ENCODE measurements at places on chromosomes 5 and 9.
A peak's percentile ranks its signal among the peaks of the same experiment; 100 is the strongest.

- DNase-seq = no peak
Measured at GRCh38 chr5:111075520-111075919, 4.0 kb downstream of the TSLP start.

GRCh38 chr5:127923804-127924570, 159.6 kb upstream of the SLC12A2 start:
- DNase-seq = no peak

GRCh38 chr5:9058666-9059065, 487.2 kb downstream of the SEMA5A start:
- DNase-seq = no peak

DNA sequence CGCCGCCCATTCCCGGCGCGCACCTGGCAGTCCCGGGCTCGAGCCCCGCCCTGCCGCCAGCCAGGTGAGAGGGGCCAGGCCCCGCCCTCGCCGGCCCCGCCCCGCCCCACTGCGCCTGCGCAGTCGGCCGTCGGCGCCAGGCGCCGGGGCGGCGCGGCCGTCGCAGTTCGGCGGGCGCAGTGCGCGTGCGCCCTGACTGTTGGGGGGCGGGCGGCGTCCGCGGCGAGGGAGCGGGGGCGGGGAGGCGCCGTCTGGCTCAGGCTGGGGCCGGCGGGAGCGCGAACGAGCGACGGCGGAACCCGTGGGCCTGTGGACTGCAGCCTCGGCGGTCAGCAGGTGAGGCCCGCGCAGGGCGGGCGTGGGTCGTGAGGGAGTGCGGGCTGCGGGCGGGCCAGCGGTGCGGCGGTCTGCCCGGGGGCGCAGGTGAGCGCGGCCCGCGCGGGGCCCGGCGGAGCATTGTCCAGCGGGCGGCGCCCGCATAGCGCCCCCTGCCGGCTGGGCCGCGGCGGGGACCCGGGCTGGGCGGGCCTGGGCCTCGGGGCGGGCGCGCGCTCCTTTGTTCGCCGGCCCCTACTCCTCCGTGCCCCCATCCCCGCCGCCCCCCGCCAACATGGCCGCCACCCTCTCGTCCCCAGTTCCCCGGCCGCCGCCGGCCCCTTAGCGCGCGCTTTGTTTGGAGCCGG, at the start of gene SPIN1:
Gene SPIN1 (plus strand): TSS at position 242 of the 683 bp plus-strand sequence. CDS start 38,096 bp downstream, outside the sequence.
- DNase-seq = peak; percentile 90

GRCh38 chr5:10363519-10364185, 10.2 kb downstream of the MARCHF6 start:
- no peak for DNase-seq

- peak; percentile 74 for DNase-seq
Measured at GRCh38 chr9:124793015-124793541, 16.1 kb downstream of the OLFML2A start.

GRCh38 chr5:91110686-91111085, 272.4 kb downstream of the ARRDC3 start:
- peak; percentile 61 for DNase-seq

DNA sequence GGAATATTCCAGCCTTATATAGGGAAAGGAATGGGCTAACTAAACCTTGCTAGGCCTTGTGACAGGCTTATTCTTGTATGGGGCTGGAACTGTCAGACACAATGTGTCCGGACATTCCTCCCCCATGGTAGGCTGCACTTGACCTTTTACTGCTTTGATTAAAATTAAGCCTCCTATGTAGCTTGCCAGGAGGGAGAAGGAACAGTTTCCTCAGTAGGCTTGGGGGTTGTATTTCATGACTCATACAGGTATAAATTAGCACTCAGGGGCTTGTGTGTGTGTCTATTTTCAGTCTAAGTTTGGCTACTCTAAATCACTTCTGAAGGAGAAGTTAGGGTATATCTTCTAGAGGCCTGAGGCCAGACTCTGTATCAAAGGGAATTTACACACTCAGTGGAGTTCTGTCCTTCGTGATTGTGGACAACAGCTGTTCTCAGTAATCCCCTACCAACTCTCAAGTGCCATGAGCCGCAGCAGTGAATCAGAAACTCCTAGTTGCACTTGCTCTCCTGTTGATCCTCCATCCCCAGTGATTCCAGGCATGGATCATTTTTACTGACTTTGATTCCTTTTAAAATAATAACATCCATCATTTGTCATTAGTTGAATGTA, 16.4 kb downstream of the ADAMTS16 start:
- no peak for DNase-seq

GRCh38 chr5:112551419-112552032, 132.4 kb upstream of the EPB41L4A start:
- peak; percentile 47 for DNase-seq

DNA sequence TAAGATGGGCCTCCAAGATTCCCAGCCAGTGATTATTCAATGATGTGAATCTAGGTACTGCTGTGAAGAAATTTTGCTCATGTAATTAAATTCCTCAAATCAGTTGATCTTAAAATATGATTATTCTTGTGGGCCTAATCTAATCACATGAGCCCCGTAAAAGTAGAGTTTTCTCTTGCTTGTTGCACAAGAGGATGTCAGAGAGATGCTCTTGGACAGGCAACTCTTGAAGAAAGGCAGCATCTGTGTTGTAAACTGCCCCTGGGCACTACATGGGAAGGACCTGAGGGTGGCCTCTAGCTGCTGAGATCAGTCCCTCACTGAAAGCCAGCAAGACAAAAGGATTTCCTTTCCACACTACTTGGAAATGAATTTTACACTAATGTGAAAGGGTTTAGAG, 132.9 kb downstream of the TRPM3 start:
- DNase-seq = no peak

GRCh38 chr5:58117542-58117941, 342.3 kb downstream of the PLK2 start:
- DNase-seq = no peak

- no peak for DNase-seq
Measured at GRCh38 chr9:35930521-35930920, 21.2 kb downstream of the SPAAR start.

GRCh38 chr5:143850050-143850683, 38.2 kb downstream of the HMHB1 start:
- DNase-seq = no peak

- no peak for DNase-seq
Measured at GRCh38 chr9:91720313-91720712, 229.7 kb downstream of the ROR2 start.

- DNase-seq = no peak
Measured at GRCh38 chr5:31516802-31517201, 15.1 kb downstream of the DROSHA start.

DNA sequence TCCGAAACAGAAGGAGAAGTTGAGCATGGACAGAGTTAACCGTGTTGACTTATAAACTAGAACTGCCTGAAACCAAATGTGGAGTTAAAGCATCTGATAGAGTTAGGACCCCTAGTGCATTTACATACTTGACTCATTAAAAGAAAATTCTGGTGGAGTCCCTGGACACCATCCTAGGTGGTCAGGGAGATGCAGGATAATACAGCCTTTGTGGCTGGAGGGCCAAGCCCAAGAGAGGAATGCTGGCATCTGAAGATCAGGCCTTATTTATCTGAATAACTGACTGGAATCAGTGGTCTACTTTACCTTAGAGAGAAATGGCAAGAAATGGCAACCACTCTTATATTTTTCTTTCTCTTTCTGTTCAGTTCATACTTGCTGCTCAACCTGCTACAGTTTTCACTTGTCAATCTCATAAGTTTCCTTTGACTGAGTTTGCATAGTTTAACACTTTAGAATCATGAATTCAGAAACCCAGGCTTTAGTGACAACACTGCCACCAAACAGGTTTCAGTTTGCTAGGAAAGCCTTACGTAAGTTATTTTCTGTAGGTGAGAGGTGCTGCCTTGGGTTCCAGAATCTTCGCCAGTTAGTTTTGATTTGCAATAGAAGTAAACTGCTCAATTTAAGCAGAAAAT, 10.2 kb downstream of the CMYA5 start:
- no peak for DNase-seq

DNA sequence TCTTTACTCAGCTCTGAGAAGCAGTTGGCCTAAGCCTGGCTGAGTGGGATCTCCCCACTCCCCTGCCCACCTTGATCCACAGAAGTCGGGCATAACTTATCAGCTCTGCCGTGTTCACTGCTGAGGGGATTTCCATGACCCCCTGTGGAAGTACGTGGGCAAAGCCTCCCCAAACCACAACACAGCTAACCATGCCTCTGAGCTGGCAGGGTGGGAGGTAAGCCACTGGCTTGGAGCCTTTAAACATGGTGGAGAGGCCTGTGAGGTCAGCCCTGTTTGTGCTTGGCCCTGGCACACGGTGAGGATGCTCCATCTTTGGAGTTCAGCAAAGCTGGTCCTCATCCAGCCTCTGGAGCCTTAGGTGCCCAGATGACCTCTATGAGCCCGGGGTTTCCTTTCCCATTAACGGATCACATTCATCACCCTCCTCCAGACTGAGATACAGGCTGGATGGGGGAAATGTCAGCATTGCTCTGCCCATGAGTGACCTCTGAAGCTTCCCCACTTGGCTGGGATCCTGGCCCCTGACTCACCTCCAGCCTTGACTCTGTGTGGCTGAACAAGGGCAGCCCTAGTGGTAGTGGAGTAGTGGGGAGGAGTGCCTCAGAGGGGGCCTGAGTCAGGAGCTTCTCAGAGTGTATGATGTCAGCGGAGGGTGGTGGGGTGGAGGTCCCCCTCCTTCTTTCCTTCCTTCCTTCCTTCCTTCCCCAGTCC, 6.2 kb downstream of the PDLIM4 start:
- DNase-seq = no peak

GRCh38 chr5:90747175-90747574, 188.6 kb downstream of the ADGRV1 start:
- DNase-seq = no peak

GRCh38 chr5:102668220-102668932, 86.7 kb upstream of the PAM start:
- no peak for DNase-seq

GRCh38 chr5:106451998-106452397, 1218.7 kb downstream of the EFNA5 start:
- DNase-seq = no peak

DNA sequence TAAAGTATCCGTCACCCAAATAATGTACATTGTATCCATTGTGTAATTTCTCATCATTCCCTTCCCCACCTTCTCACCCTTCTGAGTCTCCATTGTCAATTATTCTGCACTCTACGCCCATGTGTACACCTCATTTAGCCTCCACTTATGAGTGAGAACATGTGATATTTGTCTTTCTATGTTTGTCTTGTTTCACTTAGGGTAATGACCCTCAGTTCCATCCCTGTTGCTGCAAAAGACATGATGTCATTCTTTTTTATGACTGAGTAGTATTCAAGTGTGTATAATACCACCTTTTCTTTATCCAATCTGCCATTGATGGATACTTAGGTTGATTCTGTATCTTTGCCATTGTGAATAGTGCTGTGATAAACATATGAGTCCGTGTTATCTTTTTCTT, 4.9 kb upstream of the SPATA31C2 start:
- no peak for DNase-seq

DNA sequence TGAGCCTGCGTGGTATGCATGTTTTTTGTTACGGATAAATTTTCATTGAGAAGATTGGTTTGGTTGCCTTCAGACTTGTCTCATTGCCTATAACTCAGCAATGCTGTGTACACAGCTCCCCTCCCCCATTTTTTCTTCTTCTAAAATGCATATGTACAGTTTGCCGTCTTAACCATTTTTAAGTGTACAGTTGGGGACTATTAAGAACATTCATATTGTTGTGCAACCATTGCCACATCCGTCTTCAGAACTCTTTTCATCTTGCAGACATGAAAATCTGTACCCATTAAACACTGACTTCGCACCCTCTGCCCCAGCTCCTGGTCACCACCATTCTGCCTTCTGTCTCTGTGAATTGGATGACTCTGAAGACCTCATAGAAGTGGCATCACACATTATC, 6.2 kb downstream of the EXOC3 start:
- DNase-seq = no peak

- no peak for DNase-seq
Measured at GRCh38 chr5:172038167-172038566, 31.7 kb upstream of the FBXW11 start.

DNA sequence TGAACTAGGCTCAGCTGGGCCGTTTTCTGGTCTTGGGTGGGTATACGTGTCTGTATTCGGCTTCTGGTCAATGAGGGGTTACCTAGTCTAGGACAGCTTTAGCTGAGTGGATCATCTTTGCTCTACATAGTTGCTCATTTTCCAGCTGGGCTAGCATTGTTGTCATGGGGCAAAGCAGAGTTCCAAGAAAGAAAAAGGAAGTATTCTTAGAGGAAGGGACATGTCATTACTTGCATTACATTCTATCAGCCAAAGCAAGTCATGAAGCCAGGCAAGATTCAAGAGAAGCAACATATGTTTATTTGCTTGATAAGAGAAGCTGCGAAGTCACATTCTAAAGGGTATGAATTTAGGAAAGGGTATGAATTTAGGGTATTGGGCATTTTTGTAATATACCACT, 396.5 kb downstream of the ZNF608 start:
- no peak for DNase-seq

DNA sequence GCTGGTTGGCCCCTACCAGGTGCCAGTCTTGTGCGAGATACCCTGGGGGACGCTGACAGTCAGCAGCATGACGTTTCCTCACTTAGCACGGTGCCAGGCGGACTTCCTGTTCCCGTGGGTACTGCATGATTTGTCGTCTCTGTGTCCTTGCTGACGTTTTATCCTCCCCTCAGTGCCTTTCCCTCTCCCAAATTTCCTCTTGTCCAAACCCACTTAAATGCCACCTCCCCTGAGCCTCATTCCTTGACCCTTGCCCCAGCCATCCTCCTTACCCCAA, 60.6 kb upstream of the SAP30L start:
- DNase-seq = no peak

GRCh38 chr9:99478469-99479027, 256.5 kb downstream of the SEC61B start:
- no peak for DNase-seq

- DNase-seq = no peak
Measured at GRCh38 chr5:56640763-56641406, 174.5 kb upstream of the MAP3K1 start.

GRCh38 chr5:6386271-6386670, 7.9 kb upstream of the MED10 start:
- no peak for DNase-seq

GRCh38 chr9:6630502-6631206, 14.9 kb downstream of the GLDC start:
- DNase-seq = no peak

DNA sequence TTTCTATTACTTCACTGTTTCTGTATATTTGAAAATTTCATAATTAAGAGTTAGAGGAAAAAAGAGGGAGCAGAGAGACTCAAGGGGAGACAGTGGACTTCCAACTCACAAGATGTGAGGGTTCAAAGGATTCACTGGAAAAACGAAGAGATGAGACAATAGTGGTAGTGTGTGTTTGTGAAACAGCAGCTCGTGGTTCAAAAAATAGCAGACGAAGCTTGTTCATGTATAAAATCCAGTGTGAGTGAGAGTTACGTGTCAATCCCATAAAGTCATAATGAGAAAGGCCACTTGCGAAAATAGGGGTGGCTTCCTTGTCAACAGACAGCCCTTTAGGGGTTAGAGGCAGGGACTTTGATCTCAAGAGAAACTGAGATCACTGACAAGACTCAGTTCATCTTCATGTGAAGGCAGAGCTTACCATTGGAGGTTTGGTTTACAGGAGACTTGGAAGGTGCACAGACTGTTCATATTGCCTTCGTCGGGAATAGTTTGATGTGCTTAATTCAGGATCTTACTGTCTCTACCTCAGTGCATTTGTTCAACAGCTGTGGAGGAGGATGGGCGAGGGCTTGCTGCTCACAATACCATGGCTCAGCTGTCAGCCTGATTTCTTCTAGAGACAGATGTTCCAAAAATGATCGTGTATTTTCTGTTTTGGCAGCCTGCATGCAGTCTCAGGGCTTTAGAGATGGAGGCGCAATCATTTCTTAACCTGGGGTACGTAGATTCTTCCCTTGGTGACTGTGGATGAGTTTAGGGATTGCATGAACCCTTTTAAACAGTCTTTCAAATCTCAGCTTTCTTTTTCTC, 105.7 kb upstream of the KLF9 start:
- DNase-seq = peak; percentile 37
